ENCODE measurements at places on chromosomes 13 and 19.

- DNase-seq, result no peak
These were observed at the start of gene ACP7 for GRCh38 chr19:39083983-39084731. Gene ACP7 (plus strand): TSS chr19:39084368. CDS start chr19:39085270, 902 bp downstream.

DNA sequence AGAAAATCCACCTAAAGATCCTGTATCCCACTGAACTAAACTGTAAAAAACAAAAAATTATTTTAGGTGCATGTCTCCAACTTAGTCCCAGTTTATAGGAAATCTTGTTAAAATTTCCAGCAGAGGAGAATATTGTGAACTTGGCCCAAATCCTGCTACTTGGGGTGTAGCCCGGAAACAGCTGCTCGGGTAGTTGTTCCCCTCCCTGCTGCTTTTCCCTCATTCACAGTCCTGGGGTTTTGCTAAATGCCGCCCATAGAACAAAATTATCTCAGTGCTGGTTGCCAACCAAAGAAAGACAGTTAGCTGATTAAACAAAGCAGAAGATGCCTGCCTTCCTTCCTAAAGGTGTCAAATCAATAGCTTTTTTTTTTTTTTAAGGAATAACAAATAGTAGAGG, 330.5 kb upstream of the KLF12 start:
- peak; percentile 10 for DNase-seq

- no peak for DNase-seq
These were observed 403.5 kb upstream of the GPC6 start for GRCh38 chr13:92823059-92823458.

- no peak for DNase-seq
These were observed 34.4 kb downstream of the MAP4K1 start for GRCh38 chr19:38583219-38583984.

DNA sequence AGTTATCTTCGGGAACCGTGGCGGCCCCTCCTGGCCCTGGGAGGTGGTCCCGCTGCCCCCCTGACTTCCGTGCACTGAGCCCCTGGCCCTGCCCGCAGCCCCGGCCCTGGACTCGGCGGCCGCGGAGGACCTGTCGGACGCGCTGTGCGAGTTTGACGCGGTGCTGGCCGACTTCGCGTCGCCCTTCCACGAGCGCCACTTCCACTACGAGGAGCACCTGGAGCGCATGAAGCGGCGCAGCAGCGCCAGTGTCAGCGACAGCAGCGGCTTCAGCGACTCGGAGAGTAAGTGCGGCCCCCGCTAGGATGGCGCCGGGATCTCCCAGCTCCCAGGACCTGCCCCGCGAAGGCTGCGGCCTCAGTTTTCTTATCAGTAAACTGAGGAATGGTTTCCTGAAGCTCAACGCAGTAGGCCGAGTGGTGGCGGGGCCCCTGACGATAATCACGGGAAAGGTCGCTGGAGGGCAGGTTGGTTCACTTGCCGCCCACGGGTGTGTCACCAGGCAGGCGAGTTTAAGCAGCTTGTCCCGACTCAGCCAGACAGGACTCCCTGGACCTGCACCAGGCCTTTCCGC, 924 bp downstream of the RGCC start:
- no peak for DNase-seq

- peak; percentile 16 for DNase-seq
These were observed 9.7 kb upstream of the DPRX start for GRCh38 chr19:53621885-53622740.

GRCh38 chr19:47376589-47377144, 27.6 kb downstream of the DHX34 start:
- no peak for DNase-seq

DNA sequence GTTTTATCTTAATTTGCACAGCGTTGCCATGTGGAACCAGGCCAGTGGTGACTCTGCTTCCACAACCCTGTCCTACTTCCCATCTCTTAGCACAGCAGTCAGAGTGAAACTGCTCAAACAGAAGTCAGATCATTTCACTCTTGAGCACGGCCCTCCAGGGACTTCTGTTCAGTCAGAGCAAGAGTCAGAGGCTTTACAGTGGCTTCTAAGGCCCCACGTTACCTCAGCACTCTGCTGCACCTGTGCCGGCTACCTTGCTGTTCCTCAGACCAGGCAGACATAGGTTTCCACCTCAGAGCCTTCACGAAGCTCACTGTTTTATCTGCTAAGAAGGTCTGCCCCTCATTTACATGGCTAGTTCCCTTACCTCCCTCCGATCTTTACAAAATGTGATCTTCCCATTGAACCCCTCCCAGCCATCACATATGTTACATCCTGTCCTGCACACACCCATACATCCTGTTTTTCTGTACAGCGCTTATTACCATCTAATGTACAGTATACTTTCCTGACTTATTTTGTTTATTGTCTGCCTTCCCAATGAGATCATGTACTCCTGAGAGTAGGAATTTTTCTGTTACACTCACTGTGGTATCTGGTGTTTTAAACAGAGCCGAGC, 41.6 kb downstream of the TM9SF2 start:
- no peak for DNase-seq

DNA sequence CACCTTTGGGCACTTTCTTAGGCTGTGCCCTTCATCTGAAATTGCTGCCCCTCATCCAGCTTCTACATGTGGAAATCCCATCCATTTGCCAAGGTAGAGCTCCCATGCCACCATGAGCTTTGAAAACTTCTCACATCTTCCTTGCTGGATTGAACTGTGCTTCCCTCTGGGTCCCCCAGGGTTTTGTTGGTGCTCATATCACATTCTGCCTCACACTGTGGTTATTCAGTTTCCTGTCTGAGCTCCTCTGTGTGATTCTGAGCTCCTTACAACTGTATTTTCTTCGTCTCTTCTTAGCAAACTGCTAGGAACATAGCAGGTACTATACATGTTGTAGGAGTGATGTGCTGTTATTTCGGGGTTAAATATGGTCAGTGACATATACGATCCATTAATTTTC, 74.9 kb upstream of the KL start:
- DNase-seq, result peak; percentile 64

GRCh38 chr13:112986946-112987681, 18.1 kb downstream of the MCF2L start:
- DNase-seq, result no peak

DNA sequence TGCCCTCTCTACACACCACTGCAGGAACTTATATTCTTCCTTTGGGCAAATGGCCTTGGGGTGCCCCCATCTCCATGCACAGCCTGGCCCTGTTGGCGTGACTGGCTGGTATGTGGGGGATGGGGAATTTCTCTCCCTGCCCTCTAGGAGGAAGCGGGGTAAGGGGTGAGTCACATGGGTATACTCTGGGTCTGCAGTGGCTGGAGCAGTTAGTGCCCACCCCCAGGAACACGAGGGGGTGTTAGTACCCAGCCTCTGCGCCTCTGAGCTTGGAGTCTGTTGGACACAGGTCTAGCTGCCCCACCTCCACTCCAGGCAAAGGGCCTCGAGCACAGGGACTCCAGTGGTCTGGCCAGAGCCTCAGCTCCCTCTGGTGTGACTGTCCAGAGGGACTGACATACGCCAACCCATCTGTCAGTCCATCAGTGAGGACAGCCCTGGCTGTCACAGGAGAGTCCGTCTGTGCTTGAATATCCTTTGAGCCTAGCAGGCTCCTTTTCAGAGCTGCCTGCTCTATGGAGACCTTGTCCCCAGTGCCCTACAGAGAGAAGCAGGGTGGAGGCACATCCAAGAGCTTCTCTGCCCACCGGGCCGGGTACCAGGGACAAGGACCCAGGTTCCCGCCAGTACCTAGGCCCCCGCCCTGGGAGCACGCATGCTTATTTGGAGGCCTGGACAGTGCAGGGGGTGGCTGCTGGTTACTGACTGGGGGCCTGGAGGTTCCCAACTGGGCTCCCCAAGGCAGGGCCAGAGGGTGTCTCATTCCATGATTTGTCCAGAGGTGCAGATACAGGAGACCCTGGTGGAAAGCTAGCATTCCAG, 66.6 kb downstream of the CHST8 start:
- no peak for DNase-seq

DNA sequence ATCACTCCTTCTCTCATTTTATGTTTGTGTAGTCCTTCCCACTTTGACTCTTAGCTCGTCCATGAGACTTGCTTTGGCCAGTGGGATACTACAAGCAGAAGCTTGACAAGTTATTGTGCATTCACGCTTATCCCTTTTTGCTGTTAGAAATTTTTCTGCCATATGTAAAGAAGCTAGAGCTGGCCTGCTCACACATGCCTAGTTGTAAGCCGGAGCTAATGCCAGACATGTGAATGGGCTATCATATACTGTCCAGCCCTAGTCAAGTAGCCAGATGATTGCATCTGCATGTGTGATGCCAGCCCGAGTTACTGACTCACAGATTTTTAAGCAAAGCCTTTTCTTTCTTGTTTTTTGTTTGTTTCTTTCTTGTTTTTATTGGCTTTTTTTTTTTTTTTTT, 460.7 kb downstream of the TDRD3 start:
- DNase-seq, result no peak

- peak; percentile 9 for DNase-seq
These were observed 953.2 kb downstream of the DIAPH3 start for GRCh38 chr13:59210543-59210942.

DNA sequence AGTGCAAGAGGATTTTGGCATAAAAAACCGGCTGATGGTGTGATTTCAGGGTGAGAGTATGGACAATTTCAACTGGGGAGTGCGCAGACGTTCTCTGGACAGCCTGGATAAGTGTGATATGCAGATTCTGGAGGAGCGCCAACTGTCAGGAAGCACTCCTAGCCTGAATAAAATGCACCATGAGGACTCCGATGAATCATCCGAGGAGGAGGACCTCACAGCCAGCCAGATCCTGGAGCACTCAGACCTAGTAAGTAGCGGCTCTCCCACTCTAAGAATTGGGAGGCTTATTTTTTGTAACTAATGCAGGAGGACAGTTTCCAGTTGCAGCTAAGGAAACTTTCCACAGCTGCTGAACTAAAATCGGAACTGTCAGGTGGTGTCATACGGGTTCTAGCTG, 53.6 kb downstream of the ZAR1L start:
- peak; percentile 94 for DNase-seq

GRCh38 chr13:97719736-97720135, 233.7 kb upstream of the IPO5 start:
- DNase-seq, result no peak

DNA sequence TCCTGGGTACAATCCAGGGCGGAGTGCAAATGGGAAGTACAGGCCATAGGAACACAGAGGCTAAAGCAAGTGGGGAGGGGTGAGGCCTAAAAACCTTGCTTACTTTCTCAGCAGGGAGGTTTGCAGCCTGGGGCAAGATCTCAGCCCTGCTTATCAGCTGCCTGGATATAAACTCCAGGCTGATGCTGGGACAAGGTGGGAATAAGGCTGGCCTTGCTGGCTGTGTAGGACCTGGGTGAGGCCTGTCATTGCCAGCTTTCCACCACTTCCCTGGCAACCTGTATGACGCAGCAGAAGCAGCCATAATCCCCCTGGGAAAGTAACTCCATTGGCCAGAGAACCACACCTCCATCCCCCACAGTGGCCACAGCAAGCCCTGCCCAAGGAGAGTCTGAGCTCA, 279.1 kb upstream of the ATXN8OS start:
- DNase-seq, result no peak

DNA sequence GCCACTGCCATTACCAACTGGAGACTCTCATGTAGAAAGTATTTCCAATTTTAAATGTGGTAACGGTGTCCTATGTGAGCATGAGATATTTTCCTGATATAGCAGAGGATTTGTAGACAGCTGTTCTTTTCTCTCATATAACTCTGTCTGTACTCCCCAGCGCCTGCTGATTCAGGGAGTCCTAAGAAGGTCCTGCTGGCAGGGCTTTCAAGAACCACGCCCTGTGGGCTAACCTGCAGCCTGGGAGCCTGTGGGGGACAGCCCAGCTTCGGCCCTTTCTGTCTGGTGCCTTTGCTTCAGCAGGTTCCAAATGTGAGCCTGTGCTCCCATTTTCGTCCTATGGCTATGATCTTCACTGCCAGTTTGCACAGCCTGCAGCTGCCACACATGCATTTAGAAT, 316.8 kb downstream of the ATP8A2 start:
- no peak for DNase-seq

DNA sequence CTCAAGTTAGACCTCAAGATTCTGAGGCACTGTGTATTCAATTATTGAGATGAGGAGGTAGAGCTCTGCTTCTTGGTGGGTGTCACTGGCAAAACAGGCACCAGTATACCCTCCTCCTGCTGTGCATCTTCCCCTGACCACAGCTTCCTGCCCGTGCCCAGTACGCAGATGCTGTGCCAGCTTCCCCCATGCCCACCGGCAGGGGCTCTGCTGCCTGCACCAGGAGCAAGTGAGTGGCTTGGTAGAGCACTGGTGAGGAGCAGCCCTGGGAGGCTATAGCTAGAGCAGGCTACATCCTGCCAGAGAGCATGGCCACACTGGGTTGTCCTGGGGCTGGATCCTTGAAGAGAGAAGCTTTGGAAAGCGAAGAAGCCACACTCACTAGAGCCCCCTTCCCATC, 21.0 kb upstream of the RNF17 start:
- DNase-seq, result no peak

GRCh38 chr19:23071147-23071511, 45.7 kb upstream of the ZNF730 start:
- peak; percentile 21 for DNase-seq

DNA sequence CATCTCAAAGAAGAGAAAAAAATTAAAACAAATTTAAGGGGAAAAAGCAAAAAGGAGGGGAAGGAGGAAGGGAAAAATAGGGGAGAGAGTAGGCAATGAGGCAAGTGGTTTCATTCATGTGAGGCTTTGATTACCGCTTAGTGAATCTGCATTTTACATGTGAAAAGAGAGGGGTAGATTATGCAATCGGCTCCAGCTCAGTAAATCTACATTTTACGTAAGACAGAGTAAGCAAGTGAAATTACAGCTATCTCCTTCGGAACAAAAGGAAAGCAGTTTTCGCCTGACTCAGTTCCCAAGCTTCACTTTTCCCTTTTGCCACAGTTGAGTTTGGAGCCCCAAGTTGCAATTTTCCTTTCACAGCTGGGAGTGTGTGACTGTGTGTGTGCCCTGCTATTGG, 16.0 kb upstream of the OLFM2 start:
- DNase-seq, result no peak

DNA sequence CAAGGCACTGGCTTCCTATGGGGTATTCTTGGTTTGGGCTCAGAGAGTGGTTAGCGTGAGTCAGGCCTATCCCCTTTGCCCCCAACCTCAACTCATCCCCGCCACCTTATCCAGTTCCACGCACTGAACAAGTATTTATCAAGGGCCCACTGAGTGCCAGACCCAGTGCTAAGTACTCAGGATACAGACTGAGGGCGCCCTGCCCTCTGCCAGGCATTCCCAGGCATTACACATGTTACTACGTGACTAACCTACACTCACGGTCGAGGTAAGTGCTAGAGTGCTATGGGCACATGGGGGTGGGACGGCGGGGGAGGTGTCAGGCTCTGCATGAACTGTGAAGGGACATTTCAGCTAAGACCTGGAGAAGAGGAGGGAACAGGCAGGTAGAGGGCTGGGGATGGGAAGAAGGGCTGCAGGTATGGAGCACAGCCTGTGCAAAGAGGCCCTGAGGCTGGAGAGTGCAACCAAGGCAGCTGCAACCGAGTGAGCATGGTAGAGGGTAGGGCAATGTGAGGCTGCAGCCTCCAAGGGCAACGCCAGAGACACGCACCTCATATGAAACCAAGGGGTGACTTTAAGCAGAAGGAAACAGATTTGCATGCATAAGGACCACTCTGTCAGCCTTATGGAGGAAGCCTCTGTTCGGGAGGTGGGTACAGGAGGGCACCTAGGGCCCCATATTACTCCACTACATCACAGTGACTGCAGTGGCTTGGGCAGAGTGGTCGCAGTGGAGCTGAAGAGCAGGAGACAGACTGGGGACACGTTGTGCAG, 22.5 kb downstream of the DHRS12 start:
- peak; percentile 57 for DNase-seq

Measured in choroid plexus epithelial cell (primary cell).